ENCODE measurements at places on chromosomes 12 and 14. TPM values are rescaled to one million over a fixed set of nuclear protein-coding genes. Genes with fewer than 3 reads are reported as not detected.

The ESRRB gene
- 0.33 TPM for total RNA-seq

The NTN4 gene
- 66.7 TPM for total RNA-seq

The NRDE2 gene
- 28.5 TPM for total RNA-seq

The NAV3 gene
- total RNA-seq: 40.3 TPM

The RBM23 gene
- total RNA-seq: 65.4 TPM

The SERPINA1 gene
- total RNA-seq: 23.1 TPM

The VASH1 gene
- total RNA-seq: 42.7 TPM

The TRAF3 gene
- total RNA-seq: 32.6 TPM

GRCh38 chr14:31164115-31164514 is 43.5 kb downstream of the HECTD1 start:
- H3K4me1 ChIP-seq: no peaks in the 10 kb centered on the region
- DNase-seq: no peak
- no peak overlapping the region for H3K4me3 ChIP-seq
- H3K36me3 ChIP-seq: no peaks in the 10 kb centered on the region
- no peaks in the 10 kb centered on the region for H3K27me3 ChIP-seq

- H3K27me3 ChIP-seq: no peaks in the 10 kb centered on the region
- no peaks in the 10 kb centered on the region for H3K36me3 ChIP-seq
- no peak overlapping the region for H3K4me3 ChIP-seq
- no peak overlapping the region for H3K27ac ChIP-seq
Observed at GRCh38 chr12:109845824-109846205, 12.6 kb upstream of the TRPV4 start.

DNA sequence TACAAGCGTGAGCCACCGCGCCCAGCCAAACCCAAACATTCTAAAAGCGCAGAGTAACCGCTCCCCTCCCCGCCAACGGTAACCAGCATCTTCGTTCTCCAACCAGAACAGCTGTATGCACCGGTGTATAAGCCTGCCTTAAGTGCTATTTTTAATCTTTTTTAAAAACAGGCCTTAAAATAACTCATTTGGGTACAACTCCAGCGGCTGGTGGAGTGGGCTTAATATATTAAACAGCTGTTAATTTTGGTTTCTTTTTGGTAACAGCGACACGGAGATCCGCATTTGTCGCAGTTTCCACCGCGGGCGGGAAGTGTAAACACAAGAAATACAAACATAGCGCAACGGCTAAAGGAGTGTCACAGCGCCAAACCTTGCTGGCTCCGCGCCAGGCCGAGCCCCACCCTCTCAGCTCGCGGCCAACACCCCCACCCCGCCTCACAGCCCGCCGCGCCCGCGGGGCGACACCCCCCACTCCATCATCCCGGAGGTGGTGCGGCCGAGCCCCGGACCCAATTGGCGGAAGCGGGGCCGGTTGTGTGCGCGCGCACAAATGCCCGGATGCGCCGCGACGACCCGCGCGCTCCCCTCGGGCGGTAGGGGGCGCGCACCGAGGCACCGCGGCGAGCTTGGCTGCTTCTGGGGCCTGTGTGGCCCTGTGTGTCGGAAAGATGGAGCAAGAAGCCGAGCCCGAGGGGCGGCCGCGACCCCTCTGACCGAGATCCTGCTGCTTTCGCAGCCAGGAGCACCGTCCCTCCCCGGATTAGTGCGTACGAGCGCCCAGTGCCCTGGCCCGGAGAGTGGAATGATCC is at the start of gene MDM2:
Gene MDM2 (plus strand): TSS at position 602 of the 812 bp plus-strand sequence. CDS start 301 bp downstream, outside the sequence.
- DNase-seq: peak; percentile 95
- H3K27me3 ChIP-seq: no peaks in the 10 kb centered on the region
- no peaks in the 10 kb centered on the region for H3K4me1 ChIP-seq
- peaks cover 2% of the 10 kb centered on the region for H3K36me3 ChIP-seq
- peak within 1 kb of the TSS; percentile 98 for H3K27ac ChIP-seq

GRCh38 chr12:105928436-105928835 is 210.3 kb downstream of the NUAK1 start:
- no peaks in the 10 kb centered on the region for H3K27me3 ChIP-seq
- no peaks in the 10 kb centered on the region for H3K4me1 ChIP-seq
- no peak for DNase-seq
- no peak overlapping the region for H3K27ac ChIP-seq
- no peak overlapping the region for H3K4me3 ChIP-seq

GRCh38 chr14:53983112-53983511 is 26.5 kb upstream of the BMP4 start:
- H3K4me3 ChIP-seq: no peak overlapping the region
- no peak for DNase-seq
- no peaks in the 10 kb centered on the region for H3K36me3 ChIP-seq
- no peak overlapping the region for H3K27ac ChIP-seq
- H3K27me3 ChIP-seq: no peaks in the 10 kb centered on the region
- H3K4me1 ChIP-seq: no peaks in the 10 kb centered on the region

DNA sequence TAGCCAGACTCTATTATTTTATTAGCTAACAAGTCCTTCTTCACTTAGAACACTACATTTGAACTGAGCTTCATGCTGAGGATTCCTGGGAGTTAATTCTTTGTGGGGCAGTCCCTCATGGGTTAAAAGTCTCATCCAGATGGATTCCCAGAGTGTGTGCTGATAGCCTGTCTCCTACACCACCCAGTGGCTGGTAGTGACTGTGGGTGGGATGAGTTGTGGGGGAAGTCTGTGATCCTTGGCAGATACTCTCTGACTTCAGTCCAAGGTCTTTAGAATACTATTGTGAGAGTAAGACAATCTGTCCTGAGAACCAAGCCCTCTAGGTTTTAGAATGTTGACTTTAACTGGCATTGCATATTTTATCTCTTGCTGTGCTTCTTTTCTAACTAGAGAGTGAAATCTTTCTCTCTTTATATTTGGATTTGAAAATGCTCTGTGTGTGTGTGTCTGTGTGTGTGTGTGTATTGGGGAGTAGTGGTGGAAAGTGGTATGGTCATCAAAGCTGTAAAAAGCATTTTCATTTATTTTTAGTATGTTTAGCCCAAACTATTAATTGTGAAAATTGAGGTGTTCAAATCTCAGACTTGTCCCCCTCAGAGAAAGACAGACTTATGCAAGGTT is 37.3 kb downstream of the AKAP6 start:
- no peak overlapping the region for H3K4me3 ChIP-seq
- DNase-seq: no peak
- H3K27me3 ChIP-seq: no peaks in the 10 kb centered on the region
- H3K4me1 ChIP-seq: peaks cover 3% of the 10 kb centered on the region
- H3K27ac ChIP-seq: peak overlapping the region; percentile 57

DNA sequence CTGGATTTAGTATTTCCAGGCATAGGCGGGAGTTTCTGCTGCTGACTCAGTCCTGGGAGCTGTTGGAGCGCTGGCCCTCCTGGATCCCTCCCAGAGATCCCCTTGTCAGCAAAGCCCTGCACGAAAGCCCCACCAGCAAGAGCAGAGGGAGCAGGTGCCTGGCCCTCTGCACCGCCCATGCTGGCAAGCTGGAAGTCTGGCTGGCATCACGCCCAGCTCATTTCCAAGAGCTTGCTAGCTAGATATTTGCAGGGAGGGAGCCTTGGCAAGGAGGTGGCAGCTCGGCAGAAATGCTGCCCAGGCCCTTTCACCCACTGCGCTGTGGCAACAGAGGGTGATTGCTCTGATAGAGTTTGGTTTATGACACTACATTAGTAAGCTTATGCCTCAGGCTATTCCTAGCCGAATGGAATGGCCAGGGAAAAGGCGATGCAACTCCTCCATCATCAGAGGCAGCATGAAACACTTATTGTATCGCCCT is 193.9 kb downstream of the EMP1 start:
- H3K4me1 ChIP-seq: peaks cover 3% of the 10 kb centered on the region
- peak; percentile 94 for DNase-seq
- H3K27ac ChIP-seq: no peak overlapping the region
- no peak overlapping the region for H3K4me3 ChIP-seq

DNA sequence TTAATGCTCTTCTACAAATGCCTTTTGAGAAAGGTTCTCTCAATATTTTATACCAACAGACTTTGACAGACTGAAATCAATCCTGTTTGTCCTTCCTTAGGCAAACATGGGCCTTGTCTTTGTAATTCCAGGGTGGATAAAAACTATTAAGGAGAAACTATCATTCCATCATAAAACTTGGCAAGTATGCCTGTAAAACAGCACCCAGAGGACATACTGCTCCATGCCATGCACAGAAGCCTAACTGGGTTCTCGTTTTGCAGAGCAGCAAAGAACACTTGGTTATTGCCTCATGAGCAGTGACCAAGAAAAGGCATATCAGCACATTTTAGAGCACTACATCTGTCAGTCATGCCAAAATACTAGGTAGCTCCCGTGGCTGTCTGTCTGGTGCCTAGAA is 33.8 kb upstream of the PTGDR start:
- DNase-seq: no peak
- H3K4me3 ChIP-seq: no peak overlapping the region
- H3K27me3 ChIP-seq: no peaks in the 10 kb centered on the region

GRCh38 chr12:89939522-89940215 is 231.0 kb upstream of the ATP2B1 start:
- DNase-seq: no peak
- no peak overlapping the region for H3K4me3 ChIP-seq
- no peak overlapping the region for H3K27ac ChIP-seq

GRCh38 chr14:33567023-33567728 is 383.7 kb downstream of the EGLN3 start:
- no peaks in the 10 kb centered on the region for H3K27me3 ChIP-seq
- H3K4me1 ChIP-seq: no peaks in the 10 kb centered on the region

- no peak overlapping the region for H3K27ac ChIP-seq
- DNase-seq: no peak
- no peaks in the 10 kb centered on the region for H3K36me3 ChIP-seq
- no peaks in the 10 kb centered on the region for H3K27me3 ChIP-seq
- H3K4me1 ChIP-seq: no peaks in the 10 kb centered on the region
- no peak overlapping the region for H3K4me3 ChIP-seq
Observed at GRCh38 chr12:21608196-21608595, 3.5 kb upstream of the GYS2 start.

GRCh38 chr12:131564845-131565244 is 146.0 kb upstream of the SFSWAP start:
- H3K4me1 ChIP-seq: no peaks in the 10 kb centered on the region
- no peak for DNase-seq
- no peak overlapping the region for H3K4me3 ChIP-seq

DNA sequence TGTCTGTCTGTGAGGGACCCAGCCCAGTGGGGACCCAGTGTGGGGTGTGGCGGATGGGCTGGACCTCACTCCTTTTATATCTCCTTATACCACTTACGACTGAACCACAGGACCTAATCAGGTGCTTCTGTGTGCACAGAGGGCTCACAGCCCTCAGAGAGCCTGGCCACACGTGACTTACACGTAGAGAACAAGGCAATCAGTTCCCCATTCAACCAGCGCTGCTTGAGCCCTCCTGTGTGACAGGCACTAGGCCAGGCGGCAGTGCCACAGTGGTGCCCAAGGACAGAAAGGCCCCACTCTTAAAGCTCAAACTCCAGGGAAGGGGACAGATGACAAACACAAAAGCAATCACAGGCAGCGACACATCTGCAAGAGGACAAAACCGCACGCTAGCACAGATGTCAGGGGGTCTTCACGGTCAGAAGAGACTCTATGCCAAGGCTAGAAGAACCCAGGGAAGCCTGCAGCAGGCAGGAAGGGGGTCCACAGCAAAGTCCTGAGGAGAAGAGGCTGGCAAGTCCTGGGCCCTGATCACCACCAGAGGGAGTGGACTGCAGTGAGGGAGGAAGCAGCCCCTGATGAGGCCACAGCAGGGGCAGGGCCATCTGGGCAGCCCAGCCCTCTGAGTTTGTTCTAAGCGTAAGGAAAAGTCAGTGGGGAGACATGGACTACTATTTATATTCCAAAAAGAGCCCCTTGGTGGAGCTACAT is 39.3 kb downstream of the SETD3 start:
- H3K36me3 ChIP-seq: peaks cover 4% of the 10 kb centered on the region
- H3K4me3 ChIP-seq: no peak overlapping the region
- no peak for DNase-seq
- H3K4me1 ChIP-seq: no peaks in the 10 kb centered on the region
- no peak overlapping the region for H3K27ac ChIP-seq
- no peaks in the 10 kb centered on the region for H3K27me3 ChIP-seq

- no peak for DNase-seq
- no peaks in the 10 kb centered on the region for H3K27me3 ChIP-seq
- H3K4me3 ChIP-seq: no peak overlapping the region
Observed at GRCh38 chr12:40921563-40922163, 229.4 kb downstream of the CNTN1 start.

DNA sequence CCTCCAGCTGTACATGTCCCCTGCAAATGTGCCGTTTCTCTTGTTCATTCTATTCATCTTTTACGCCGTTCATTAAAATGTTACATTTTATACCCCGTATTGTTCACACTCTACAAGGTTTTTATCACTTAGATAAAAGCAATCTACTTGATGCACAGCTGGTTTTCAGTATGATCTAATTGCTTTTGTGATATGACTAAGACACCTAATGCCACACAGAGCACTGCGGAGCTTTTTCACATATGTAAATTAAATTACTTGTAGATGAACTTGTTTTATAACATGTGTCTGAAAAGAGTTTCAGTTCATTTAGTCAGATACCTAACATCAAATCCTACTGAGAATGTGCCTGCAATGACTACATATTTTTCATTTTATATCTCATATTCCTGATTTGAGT is 40.9 kb upstream of the RERGL start:
- H3K36me3 ChIP-seq: no peaks in the 10 kb centered on the region
- H3K27ac ChIP-seq: no peak overlapping the region
- no peaks in the 10 kb centered on the region for H3K4me1 ChIP-seq
- H3K27me3 ChIP-seq: no peaks in the 10 kb centered on the region

DNA sequence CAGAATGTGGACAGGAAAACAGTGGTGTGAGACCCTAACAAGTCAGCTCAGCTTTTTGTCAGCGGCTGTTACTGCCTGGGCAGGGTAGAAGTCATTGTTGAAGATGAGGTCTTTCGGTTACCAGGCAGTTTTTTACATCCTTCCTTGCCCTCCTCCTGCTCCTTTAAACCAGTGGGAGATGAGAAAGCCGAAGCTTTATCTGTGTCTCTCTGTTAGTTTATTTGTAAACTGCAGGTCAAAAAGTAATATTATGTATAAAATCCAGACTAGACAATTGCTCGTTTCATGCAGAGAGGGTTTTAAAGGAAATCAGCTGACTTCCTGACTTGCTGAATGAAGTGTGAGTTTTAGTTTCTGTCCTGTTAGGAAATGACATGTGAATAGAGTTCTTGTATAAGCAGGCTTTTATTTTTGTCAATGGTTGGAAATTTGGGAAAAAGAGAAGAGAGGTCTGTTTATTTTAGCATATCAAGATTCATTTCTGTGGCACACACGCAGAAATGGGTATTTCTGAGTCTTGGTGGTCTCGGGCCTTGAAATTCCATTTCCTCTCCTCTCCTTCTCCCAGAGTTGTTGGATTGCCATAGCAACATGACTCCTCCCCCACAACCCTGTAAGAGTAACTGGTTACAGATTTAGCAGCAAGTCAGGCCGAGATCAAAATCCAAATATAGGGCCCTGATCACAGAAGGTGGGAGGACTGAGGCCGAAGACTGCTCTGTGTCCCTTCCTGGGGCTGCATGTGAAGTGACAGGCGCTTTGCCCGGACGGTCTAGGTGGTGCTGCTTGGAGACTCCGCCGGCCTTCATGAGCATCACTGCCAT is 60.8 kb downstream of the SAMD4A start:
- no peak overlapping the region for H3K4me3 ChIP-seq
- H3K27ac ChIP-seq: peak overlapping the region; percentile 68
- no peaks in the 10 kb centered on the region for H3K36me3 ChIP-seq
- DNase-seq: peak; percentile 71

GRCh38 chr12:106115440-106115839 is 23.3 kb downstream of the NUAK1 start:
- no peak for DNase-seq
- H3K4me3 ChIP-seq: no peak overlapping the region
- no peaks in the 10 kb centered on the region for H3K36me3 ChIP-seq
- H3K27ac ChIP-seq: no peak overlapping the region
- no peaks in the 10 kb centered on the region for H3K27me3 ChIP-seq
